ENCODE measurements at places on chromosomes 4 and X.
A peak's percentile ranks its signal among the peaks of the same experiment; 100 is the strongest.

DNA sequence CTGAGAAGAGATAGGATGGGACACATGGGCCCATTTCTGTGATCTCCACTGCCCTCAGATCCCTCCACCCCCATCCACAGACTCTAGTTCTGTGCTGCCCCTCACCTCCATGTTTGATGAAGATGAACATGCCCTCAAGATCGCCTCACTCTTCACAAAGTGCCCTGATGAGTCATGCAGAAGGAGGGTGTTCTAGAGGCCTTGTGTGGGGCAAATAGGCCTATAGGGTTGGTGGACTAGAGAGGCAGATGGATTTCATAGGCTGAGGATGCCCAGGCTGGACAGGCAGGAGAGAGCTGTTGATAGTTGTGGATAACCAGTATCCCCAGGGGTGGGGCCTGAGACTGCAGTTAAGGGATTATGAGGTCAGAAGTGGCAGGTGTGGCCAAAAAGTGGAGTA, at the start of gene CXorf65:
Gene CXorf65, minus strand, starts transcription at position 314 of the 400 bp plus-strand sequence. Its CDS starts 184 bp downstream, at position 130.
- DNase-seq = peak; percentile 72

GRCh38 chr4:108209489-108209888, 40.8 kb upstream of the LEF1 start:
- DNase-seq = no peak

GRCh38 chr4:88522702-88523324, 763 bp downstream of the PYURF start:
- DNase-seq = peak; percentile 90

- DNase-seq = no peak
Measured at GRCh38 chr4:42786350-42787078, 106.0 kb upstream of the GRXCR1 start.

DNA sequence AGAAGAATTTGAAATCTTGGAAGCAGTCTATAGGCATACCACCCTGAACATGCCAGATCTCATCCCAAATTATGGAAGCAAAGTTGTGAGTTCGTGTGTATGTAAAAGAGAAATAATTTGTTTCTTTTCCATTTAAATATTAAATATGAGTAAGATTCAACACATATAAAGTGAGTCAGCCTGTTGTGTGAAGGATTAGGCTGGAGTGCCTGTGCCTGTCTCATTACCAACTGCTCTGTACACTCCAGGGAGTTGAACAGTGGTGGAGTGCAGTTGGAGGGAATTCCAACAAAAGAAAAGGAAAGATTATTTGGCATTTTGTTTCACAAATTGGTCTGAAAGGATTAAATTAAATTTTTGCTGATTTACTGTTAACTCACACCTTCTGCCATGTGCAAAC, 435.6 kb downstream of the FAT4 start:
- DNase-seq = no peak

- no peak for DNase-seq
Measured at GRCh38 chrX:131199091-131199490, 90.0 kb downstream of the IGSF1 start.

DNA sequence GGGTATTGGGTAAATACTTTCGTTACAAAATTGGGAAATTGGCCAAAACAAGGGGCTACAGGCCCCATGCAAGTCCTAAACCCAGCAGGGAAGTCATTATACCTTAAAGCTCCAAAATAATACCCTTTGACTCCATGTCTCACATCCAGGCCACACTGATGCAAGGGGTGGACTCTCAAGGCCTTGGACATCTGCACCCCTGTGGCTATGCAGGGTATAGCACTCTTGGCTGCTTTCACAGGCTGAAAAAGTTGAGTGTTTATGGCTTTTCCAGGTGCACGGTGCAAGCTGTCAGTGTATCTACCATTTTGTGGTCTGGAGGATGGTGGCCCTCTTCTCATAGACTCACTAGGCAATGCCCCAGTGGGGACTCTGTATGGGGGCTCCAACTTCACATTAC, 326.5 kb downstream of the TEX13C start:
- DNase-seq = peak; percentile 19

DNA sequence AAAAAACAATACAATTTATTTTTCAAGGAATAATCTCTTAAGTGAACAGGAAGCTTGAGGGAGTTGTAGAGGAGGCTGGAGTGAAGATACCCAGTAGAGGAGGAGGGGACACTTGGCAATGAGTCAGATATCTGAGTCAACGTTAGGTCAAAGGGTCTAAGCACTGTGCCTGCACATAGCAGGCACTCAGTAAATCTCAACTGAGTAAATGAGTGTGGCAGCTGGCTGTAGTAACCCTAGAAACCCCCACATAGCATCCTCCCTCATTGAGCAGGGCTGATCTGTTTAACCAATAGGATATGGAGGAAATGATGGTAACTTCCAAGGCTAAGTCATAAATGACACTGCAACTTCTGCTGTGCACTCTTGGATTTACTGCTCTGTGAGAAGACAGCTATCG, 186.0 kb upstream of the FAM241A start:
- DNase-seq = peak; percentile 30

DNA sequence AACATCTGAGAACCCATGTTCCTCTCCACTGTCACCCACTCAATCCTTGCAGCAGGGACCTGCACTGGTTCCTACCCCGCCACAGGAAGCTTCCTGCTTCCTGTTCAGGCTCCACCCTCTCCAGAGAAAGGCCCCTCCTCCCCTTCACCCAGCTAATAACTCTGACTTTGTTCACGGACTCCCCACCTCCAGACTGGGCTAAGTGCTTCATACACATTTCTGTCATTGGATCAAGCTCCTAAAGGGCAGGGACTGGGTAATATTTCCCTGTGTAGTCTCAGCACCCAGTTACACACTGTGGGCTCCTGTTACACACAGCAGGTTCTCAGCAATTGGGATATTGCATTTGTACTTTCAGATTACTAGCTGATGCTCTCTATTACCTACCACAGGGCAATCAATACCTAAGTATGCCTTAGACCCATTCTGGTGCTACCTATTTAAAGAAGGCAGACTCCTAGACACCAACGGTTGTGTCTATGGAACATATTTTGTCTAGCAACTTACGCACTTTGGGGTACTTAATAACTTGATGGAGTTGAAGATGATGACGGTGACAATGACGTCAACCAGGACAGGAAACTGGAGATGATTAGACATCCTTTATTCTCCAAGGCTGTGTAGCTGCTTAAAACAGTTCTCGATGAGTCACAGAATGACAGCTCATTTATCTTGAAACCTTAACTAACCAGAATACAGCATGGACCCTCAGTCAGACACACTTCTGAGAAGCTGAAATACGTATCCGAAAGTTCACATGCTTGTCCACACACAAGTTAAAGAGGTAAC, 58.1 kb downstream of the MAML3 start:
- DNase-seq = peak; percentile 90

DNA sequence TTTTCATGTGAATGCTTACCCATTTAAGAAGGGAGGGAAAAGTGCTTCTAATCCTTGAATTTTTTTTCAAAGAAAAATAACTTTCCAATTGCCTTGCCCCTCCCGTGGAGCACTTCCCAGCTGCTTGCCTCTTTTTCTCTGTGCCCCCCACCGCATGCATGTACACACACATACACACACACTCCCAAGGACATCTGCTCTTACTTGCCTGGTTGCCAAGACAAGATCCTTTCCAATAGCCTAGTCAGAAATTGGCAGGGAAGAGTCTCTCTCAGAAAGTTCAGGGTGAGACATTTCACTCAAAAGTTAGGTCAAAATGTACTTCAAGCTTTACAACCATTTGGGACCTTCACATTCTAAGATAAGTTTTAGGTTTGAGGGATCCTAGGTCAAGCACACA, 10.9 kb downstream of the HHIP start:
- DNase-seq = no peak

GRCh38 chr4:149466446-149466845, 349.2 kb downstream of the IQCM start:
- no peak for DNase-seq

GRCh38 chrX:8728932-8729535, 2.9 kb downstream of the ANOS1 start:
- peak; percentile 41 for DNase-seq

GRCh38 chr4:123628288-123628687, 231.7 kb downstream of the SPRY1 start:
- DNase-seq = no peak
